ENCODE measurements at places on chromosomes 3 and 15.

- no peak for DNase-seq
Observed at GRCh38 chr3:132161608-132162007, 126.8 kb upstream of the CPNE4 start.

GRCh38 chr15:101295607-101296161 lies 636 bp upstream of the SNRPA1 start:
- DNase-seq: no peak

DNA sequence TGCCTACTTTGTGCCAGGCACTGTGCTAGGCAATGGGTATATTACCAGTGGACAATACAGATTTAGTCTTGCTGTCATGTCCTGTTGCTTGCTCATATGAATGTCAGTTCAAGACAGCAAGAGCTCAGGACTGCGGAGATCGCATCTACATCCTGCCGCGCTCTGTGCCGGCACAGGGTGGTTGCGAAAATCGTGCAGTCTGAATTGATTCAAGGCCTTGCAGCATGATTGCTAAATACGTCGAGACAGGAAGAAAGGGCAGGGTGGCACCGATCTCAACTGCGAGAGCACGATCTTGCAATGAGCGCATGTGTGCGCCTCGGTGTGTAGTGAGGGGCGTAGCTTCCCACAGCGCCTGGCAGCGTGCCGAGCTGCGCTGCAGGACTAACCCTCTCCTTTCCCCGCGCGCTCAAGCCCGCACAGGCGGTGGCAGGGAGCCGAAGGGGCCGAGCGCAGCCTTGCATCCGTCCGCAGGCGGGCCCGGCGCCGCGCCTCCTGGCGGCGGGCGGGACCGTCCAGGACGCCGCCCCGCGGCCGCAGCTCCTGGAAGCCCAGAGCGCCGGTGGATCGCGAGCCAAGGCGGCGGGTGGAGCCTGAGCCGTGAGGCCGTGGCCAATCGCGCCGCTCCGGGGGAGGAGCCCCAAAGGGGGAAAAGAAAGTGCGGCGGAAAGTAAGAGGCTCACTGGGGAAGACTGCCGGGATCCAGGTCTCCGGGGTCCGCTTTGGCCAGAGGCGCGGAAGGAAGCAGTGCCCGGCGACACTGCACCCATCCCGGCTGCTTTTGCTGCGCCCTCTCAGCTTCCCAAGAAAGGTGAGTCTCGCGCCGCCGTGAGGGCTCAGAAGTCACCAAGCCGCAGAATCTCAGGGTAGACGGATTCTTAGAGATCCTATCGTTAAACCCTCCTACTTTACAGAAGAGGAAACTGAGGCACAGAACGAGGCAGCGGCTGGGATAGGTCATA lies at the start of gene IL1RAP:
Gene IL1RAP (plus strand): TSS at position 677 of the 962 bp plus-strand sequence. CDS start 50,205 bp downstream, outside the sequence.
- peak; percentile 70 for DNase-seq

DNA sequence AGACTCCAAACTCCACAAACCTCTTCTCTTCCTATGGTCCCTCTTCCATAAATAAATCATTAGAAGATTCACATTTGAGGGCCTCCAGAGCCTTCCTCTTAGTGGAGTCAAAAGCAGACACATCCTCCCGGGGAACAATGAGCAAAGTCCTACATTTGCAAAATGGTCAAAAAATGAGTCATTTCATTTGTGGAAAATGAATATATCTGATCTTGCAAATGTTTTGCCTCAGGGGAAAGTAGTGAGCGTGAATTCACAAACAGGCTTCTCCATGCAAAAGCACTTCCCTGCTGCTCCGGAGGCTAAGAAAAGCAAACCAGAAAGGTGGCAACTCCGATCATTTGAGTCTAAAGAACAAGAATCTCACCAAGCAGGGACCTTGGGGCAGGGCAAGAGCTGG lies 86.7 kb upstream of the IQSEC1 start:
- DNase-seq: no peak

- no peak for DNase-seq
Observed at GRCh38 chr3:71133865-71134264, 449.7 kb downstream of the FOXP1 start.

DNA sequence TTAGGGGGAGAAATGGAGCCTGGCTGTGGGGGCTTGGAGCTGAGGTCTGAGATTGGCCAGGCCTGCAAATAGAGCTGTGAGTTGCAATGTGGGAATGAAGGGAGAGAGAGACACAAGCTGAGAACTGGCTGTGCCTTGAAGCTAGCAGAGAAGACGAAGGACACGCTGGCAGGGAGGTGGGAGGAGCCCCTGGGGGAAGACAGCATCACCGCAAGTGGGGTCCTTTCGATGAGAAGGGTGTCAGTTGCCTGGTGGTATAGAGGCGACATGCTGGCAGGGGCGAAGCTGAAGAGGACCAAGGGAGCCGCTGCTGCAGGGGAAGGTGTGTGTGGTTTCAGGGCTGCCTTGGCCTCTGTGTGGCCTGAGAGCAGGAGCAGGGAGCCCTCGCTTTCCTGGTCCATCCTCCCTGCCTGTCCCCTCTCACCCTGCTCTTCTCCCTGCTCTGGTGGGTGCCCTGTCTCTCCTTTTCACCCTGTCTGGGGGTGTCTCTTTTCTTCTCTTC lies 5.5 kb downstream of the RHCG start:
- no peak for DNase-seq

DNA sequence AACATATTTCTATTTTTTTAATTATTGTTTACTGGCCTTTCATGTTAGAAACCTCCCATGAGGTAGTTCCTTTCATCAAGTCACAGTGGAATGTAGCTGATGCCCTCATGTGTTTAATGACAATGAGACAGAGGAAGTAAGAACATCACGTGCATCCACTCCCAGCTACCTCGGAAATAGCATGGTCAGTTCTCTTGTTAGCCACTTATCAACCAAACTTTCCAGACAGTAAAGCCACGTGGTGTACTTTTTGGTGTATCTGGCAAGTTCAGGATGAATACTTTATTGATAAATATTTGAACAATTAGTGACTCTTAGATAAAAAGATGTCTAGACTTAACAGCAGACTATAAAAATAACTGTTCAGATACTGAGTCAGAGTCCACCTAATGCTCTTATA lies 781.7 kb downstream of the MECOM start:
- no peak for DNase-seq

DNA sequence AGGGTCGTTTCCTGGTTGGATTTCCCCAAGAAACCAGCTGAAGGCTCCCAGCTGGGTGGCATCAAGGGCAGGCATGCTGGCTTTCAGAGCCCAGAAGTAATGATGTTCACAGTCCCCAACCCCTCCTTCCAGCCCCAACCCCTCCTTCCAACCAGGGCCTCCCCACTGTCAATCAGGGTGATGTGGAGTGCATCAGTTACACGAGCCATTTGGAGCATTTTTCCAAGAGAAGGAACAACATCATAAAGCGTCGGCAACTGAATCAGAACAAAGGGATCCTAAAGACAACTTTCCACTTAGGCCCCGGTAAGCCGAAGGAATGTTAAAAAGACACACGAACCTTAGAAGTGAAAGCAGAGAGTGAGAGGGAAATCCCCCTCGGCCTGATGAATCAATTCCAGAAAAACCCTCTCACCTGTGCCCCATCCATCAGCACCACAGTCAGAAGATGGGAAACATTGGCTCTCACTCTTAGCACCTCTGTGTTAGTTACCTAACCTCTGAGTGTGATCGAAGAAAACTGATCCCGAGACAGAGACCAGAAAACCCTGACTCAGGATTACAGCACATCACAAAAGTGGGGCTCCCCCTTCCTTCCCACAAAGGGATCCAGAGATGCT lies 101.2 kb upstream of the WNT5A start:
- DNase-seq: no peak

GRCh38 chr3:136929977-136930670 lies 27.7 kb upstream of the IL20RB start:
- DNase-seq: no peak

DNA sequence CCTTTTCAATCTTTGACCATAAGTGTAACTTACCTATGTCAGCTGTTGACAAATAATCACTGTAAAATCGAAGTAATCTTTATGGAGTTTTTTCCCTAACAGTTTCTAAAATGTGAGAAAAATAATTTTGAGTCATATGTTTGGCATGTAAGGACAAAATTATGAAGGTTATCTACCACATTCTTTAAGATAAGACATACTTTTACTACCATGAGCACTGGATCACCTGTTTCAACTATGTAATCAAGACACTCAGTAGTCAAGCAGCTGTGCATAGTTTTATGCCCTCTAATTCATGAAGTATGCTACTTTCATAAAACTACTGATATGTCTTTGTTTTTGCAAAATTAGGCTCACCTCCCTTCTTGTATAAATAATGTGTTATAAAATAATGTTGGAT lies 12.1 kb downstream of the FGF7 start:
- DNase-seq: no peak

GRCh38 chr3:114453361-114453780 lies 159.5 kb downstream of the TIGIT start:
- DNase-seq: no peak

Measured in activated T-cell treated with anti-CD3 and anti-CD28 coated beads for 4 hours (primary cell).